ENCODE measurements at places on chromosomes 11 and 22. TPM values are rescaled to one million over a fixed set of nuclear protein-coding genes. Genes with fewer than 3 reads are reported as not detected.

ALX4 gene
- total RNA-seq, result not detected

SLC5A12 gene
- total RNA-seq, result not detected

TRIM29 gene
- total RNA-seq, result not detected

DNA sequence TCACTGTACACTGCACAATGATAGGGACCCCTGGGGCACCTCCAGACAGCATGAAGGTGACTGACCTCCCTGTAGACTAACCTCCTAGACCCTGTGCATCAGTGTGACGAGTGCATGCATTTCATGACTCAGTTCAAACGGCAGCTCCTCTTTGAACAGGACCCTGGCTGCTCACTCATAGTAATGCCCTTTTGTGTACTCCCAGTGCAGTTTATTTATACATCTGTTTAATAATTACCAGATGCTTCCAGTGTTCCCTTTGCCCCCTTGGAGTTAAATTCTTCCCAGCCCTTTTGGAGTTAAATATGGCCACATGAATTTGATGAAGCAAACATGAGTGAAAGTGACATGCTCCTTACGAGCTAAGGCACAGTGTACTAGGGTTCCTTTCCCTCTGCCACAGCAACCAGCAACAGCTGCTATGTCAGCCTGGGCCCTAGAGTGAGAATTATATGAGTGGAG lies 72.4 kb downstream of the PANX1 start:
- DNase-seq, result no peak
- no peak overlapping the region for H3K27ac ChIP-seq
- H3K36me3 ChIP-seq, result no peaks in the 10 kb centered on the region
- H3K27me3 ChIP-seq, result no peaks in the 10 kb centered on the region

ENTHD1 gene
- not detected for total RNA-seq

- no peak for DNase-seq
- H3K27ac ChIP-seq, result no peak overlapping the region
- H3K36me3 ChIP-seq, result no peaks in the 10 kb centered on the region
These were observed 108.4 kb upstream of the IGLL5 start for GRCh38 chr22:22779213-22779612.

DNA sequence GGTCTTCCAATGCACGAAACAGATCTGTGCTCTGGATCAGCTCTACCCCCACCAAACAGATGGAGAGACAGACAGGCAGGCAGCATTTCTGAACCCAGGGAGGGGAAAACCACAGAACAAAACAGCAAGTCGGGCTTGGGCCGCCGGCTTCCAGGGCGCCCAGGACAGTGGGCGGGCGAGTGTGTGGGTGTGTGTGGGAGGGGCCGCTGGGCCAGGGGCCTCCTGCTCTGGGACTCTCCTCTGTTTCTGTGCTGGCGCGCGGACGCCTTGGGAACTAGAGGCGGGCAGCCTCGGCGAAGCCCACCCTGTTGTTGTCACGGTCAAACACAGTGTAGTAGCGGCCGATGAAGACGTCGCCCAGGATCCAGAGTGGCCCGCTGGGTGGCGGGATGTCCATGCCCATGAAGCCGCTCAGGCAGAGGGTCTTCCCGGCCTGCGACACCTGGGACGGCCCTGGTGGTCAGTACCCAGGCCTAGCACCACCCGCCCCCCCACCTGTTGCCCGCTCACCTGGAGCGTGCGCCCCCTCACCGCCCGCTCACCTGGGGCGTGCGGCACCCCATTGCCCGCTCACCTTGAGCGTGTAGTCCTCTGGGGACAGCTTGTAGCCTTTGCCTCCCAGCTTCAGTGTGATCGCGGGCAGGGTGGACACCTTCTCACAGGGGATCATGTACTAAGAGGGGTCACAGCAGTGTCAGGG lies 3.0 kb upstream of the IFITM10 start:
- H3K4me1 ChIP-seq, result peaks cover 98% of the 10 kb centered on the region
- H3K27ac ChIP-seq, result peak overlapping the region; percentile 85
- peaks cover 15% of the 10 kb centered on the region for H3K27me3 ChIP-seq
- no peak overlapping the region for H3K4me3 ChIP-seq

DNA sequence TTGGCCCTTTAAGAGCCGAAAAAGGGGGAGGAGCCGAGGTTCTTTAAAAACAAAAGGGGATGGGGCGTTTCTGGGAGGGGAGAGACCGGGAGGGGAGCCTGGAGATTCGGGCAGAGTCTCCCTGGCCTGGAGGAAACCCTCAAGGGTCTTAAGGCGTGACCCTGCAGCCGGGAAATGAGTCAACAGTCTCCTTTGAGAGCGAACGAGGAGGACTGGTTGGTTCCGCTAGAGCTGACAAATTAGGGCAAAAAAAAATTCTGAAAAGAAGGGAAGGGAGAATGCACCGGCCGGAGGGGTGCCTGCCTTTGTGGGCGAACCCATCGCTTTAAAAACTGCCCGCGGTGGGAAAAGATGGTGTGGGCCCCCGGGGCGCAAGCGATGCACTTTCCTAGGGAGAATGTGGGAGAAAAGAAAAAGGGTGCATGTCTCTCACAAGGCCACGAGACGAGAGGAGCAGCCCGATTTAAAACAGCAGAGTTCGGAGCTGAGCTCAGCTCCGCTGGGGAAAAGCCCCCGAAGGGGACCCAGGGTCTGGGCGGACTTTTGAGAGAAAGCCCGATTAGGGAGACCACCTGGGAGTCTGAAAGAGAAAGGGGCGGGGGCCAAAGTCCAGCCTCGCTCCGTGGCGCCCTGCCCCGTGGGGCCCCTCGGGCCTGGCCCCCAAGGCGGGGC lies 874 bp downstream of the ZFTA start:
- no peaks in the 10 kb centered on the region for H3K36me3 ChIP-seq
- H3K27me3 ChIP-seq, result no peaks in the 10 kb centered on the region
- H3K4me1 ChIP-seq, result peaks cover 66% of the 10 kb centered on the region
- peak; percentile 63 for DNase-seq
- H3K4me3 ChIP-seq, result peak overlapping the region; percentile 95

GRCh38 chr11:92154611-92155010 lies 70.0 kb upstream of the FAT3 start:
- peaks cover 6% of the 10 kb centered on the region for H3K27me3 ChIP-seq
- no peak for DNase-seq
- no peak overlapping the region for H3K27ac ChIP-seq

RBMXL2 gene
- not detected for total RNA-seq

- no peak overlapping the region for H3K27ac ChIP-seq
- H3K4me1 ChIP-seq, result peaks cover 8% of the 10 kb centered on the region
- peaks cover 36% of the 10 kb centered on the region for H3K27me3 ChIP-seq
- no peaks in the 10 kb centered on the region for H3K36me3 ChIP-seq
These were observed 19.5 kb upstream of the TCF20 start for GRCh38 chr22:42289671-42290541.

DERL3 gene
- 2.0 TPM for total RNA-seq

- H3K27me3 ChIP-seq, result no peaks in the 10 kb centered on the region
- H3K27ac ChIP-seq, result peak overlapping the region; percentile 77
- no peak for DNase-seq
- H3K36me3 ChIP-seq, result no peaks in the 10 kb centered on the region
- H3K4me3 ChIP-seq, result no peak overlapping the region
These were observed 32.4 kb upstream of the CBX7 start for GRCh38 chr22:39184586-39185577.

DNA sequence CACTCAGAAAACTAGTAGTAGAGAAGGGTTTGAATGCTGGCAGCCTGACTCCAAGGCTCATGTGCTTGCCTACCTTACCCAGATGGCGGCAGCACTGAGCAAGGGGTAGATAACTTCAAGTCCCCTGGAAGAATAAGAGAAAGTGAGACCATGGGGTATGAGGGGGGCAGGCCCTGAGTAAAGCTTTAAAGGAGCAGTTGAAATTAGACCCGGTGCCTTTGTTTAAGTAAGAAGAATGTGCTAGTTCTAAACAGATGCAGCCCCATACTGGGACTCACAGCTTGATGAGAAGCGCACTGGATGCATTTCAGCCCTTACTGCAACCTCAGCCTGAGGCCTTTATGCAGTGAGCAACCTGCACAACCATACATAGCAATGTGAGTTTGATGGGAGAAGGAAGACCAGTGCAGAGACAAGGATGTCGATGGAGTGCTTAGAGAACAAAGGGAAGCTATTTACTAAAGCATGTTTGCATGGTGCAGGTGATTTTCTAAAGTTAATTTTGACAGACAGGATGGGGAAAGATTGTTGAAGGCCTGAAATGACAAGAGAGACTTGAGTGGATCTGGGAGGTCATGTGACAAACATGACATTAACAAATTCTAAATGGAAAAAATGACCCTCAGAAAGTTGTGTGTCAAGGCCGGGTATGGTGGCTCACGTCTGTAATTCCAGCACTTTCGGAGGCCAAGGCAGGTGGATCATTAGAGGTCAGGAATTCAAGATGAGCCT lies 27.1 kb upstream of the TMA7B start:
- H3K4me1 ChIP-seq, result no peaks in the 10 kb centered on the region
- H3K27me3 ChIP-seq, result peaks cover 68% of the 10 kb centered on the region
- no peaks in the 10 kb centered on the region for H3K36me3 ChIP-seq
- H3K4me3 ChIP-seq, result no peak overlapping the region

DNA sequence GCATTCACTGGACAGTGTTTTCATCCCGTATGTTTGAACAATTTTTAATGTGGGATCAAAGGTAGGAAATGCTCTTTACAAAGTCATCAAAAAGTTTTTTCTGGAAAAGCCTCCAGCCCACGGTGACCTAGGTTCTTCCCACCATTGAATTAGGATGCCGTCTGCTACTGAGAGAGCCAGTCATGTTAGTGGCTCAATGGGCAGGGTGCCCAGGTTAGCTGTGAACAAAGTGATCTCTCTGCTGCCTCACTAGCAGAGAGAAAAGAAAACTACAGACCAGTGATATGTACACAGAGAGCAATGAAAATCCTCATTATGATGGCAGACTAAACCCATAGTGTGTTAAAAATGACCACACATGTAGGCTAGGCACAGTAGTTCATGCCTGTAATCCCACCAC lies 32.4 kb downstream of the KCNQ1 start:
- no peak overlapping the region for H3K4me3 ChIP-seq
- no peak for DNase-seq
- peaks cover 12% of the 10 kb centered on the region for H3K27me3 ChIP-seq
- H3K36me3 ChIP-seq, result no peaks in the 10 kb centered on the region

GSC2 gene
- total RNA-seq, result not detected

POU2AF3 gene
- 0.38 TPM for total RNA-seq

OR2AG2 gene
- not detected for total RNA-seq

- no peaks in the 10 kb centered on the region for H3K4me1 ChIP-seq
- H3K4me3 ChIP-seq, result no peak overlapping the region
- H3K27ac ChIP-seq, result no peak overlapping the region
- peaks cover 20% of the 10 kb centered on the region for H3K27me3 ChIP-seq
- DNase-seq, result no peak
- H3K36me3 ChIP-seq, result no peaks in the 10 kb centered on the region
These were observed 36.2 kb downstream of the CNTF start for GRCh38 chr11:58658623-58659022.

GRCh38 chr11:1701091-1701807 lies 4.3 kb downstream of the KRTAP5-6 start:
- H3K4me3 ChIP-seq, result no peak overlapping the region
- no peak overlapping the region for H3K27ac ChIP-seq
- H3K27me3 ChIP-seq, result peaks cover 17% of the 10 kb centered on the region
- DNase-seq, result no peak

- H3K4me1 ChIP-seq, result peaks cover 39% of the 10 kb centered on the region
- DNase-seq, result no peak
- H3K27me3 ChIP-seq, result no peaks in the 10 kb centered on the region
- no peak overlapping the region for H3K4me3 ChIP-seq
- no peak overlapping the region for H3K27ac ChIP-seq
These were observed 12.5 kb downstream of the SCGB1A1 start for GRCh38 chr11:62431171-62431901.
